ENCODE measurements at places on chromosomes 6 and 20.

GRCh38 chr6:158778005-158778527, 41.1 kb downstream of the EZR start:
- no peak overlapping the region for H3K4me3 ChIP-seq
- no peak for DNase-seq
- H3K27me3 ChIP-seq, result no peaks in the 10 kb centered on the region
- peaks cover 39% of the 10 kb centered on the region for H3K4me1 ChIP-seq

DNA sequence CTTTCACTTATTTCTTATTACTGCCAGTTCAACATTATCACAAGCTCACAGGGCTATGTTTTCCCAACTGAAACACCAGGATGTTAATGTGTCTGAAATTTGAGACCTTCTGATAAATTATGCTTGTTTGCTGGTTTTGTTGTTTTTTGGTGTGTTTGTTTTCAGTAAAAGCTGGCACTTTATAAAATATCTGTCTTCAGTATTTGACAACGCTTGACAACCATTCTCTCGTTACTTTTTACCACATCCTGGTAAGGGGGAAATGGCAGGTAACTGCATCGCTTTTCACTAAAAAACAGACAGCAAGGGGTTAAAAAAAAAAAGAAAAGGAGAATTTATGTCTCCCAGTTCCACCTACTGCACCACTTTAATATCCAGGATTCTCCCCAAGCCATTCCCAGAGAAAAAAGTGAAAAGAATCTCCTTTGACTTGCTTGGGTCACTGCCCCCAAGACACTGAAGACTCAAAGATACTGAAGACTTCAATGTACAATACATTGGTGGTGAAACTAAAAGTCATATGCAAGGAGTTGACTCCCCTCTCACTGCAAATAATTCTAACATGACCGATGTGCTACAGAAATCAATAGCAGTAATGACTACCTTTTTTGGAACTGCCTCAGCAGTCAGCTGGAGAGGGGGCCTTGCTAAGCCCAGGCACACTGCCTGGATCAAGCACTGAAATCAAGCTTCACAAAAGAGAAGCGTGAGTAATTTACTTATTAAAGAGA, 88.9 kb downstream of the HIVEP2 start:
- H3K36me3 ChIP-seq, result peaks cover 20% of the 10 kb centered on the region
- peak overlapping the region; percentile 87 for H3K27ac ChIP-seq
- H3K27me3 ChIP-seq, result no peaks in the 10 kb centered on the region
- no peak for DNase-seq

DNA sequence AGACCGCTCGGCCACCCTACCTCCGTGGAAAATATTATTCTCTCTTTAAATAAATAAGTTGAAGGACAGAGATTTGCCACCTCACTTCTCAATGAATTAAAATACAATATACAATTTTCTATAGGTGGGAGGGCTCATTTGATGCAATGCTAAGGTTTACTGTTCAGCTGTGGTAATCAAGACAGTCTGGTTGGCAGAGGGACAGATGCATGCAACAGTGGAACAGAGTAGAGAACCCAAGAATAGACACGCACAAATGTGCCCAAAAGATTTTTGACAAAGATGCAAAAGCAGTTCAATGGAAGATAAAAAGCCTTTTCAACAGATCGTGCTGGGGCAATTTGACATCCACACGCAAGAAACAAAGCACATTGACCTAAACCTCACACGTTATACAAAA, 145.2 kb downstream of the CEBPB start:
- H3K36me3 ChIP-seq, result no peaks in the 10 kb centered on the region
- H3K4me1 ChIP-seq, result peaks cover 38% of the 10 kb centered on the region
- H3K4me3 ChIP-seq, result no peak overlapping the region
- H3K27ac ChIP-seq, result no peak overlapping the region
- DNase-seq, result no peak

- H3K36me3 ChIP-seq, result no peaks in the 10 kb centered on the region
- H3K27ac ChIP-seq, result no peak overlapping the region
- H3K4me3 ChIP-seq, result no peak overlapping the region
- DNase-seq, result no peak
These were observed 8.4 kb upstream of the ACSS1 start for GRCh38 chr20:25066386-25066785.
